Activated T-helper 1 cell treated with anti-CD3 and anti-CD28 coated beads, Interleukin-2, amount 50 U/mL, for 16 hours (primary cell): ENCODE measurements at places on chromosomes 6 and 20.

DNA sequence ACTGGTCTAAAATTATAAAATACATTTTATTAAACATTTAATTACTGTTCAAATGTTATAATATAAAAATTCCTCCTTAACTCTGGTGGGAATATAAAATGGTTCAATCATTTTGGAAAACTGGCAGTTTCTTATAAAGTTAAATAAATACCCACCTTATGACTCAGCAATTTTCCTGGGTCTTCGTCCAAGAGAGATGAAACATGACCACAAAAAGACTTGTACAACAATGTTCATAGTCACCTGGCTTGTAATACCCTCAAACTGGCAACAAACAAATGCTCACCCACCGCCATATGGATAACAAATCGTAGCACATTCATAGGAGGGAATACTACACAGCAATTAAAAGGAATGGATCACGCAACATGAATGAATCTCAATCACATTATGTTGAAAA, 66.0 kb upstream of the RIN2 start:
- no peak for DNase-seq

DNA sequence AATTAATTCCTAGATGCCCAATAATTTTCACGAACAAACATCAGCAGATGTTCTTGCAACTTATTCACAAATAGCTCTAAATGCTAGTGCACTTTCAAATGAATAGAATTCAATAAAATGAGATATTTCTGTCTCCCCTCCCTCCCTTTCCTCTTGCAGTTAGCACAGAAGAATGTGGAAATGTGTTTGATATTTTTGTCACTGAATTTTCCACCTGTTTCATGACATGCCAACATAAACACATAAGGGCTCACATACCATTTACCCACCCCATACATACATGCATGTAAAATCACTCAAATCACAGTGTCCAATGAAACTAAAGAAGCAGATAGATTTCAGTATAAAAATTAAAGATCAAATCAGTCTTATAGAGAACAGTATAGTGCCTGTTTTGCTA, 746.9 kb upstream of the MARCKS start:
- DNase-seq, result no peak

GRCh38 chr6:22057962-22058361, 238.9 kb downstream of the PRL start:
- no peak for DNase-seq

DNA sequence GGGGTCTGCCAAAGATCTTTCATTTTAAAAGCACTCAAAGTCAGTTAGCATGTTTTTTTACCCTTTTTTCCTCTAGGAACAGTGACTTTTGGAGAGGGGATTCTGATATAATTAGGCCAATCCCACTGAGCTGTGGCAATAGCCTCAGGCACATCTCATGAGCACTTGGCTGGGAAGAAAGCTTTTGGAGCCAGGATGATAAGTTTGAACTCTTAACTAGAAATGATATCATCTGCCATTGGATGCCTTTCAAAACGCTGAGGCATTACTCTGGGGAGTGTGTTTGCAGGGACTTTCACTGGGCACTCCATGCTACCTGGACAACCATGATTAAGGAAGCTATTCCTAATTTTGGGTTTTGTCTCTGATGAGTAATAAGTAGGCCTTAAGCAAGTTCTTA, 3.7 kb downstream of the SCGN start:
- no peak for DNase-seq

- DNase-seq, result no peak
Measured at GRCh38 chr6:132247381-132248159, 153.7 kb downstream of the MOXD1 start.

DNA sequence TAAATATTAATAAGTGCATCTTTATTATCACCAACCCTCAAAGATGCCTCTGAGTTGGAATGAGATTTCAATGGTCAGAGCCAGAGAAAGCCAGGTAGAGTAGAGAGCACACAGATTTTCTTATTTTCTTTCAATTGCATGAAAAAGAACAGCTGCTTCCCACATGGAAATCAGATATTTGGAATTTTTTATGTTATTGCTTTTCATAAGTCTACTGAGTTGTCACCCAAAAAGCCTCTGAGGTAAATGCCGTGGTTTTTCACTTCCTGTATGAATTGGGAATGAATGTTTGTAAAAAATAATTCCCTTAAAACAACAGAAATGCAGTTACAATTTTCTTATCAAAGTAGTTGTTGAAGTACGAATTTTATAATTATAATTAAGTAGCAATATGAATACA, 563.1 kb downstream of the RFPL4B start:
- DNase-seq, result no peak

GRCh38 chr6:36809156-36809555, 30.1 kb downstream of the CPNE5 start:
- no peak for DNase-seq

DNA sequence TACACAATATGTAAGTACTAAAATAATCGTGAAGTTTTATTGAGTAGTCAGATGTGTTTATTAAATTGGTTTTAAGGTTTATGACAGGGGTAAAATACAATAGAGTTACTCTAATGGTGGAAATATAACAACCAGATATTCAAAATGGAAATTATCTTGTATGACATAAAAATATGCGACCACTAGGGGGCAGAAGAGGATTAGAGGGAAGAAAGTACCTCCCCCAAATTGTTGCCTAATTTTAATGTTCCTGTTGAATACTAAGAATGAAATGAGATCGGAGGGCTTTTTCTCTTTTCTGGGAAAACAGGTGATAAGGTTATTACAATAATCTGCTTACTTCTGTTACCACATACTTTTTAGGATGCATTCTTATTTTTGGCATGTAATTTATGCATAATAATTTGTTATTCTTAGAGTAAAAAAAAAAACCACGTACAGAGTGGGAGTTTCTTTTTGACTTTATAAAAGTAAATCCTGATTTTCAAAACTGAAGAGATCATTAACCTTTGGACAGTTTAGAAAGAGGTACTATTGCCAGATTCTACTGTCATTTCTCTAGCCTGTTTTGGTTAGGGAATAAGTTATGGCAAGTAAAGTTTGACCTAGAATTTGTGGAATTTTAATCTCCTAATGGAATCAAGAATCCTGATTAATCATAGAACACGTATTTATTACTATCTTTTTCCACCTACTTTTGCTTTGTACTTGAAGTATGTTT, 159.2 kb downstream of the CD109 start:
- no peak for DNase-seq

DNA sequence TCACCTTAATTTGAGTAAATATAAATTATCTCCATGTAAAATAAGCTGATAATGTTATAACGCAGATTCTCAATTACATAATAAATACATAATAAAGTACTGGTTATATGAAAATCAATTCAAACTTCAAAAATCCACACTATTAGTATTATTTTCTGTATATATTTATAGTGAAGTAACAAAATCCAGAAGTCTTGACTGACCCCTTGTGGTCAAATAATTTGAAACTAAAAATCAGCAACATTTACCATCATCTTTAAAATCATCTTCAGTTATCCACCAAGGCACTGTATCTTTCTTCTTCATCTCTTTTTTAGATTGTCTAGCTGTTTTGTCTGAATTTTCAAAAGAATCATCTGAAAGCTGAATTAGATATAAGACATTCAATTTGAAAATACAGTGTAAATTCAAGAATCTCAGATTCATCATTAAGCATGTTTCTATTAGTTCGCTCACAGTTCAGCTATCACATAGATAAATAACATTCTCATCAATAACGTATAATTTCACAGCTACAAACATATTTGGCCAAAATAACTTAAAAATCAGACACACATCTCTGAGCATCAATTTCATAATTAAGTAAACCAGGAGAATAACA, 6.5 kb downstream of the CEP162 start:
- no peak for DNase-seq
